RWPE2 (cell line): ENCODE measurements at places on chromosomes 2 and 18.

- no peaks in the 10 kb centered on the region for H3K27me3 ChIP-seq
- no peaks in the 10 kb centered on the region for H3K4me1 ChIP-seq
- no peak overlapping the region for H3K4me3 ChIP-seq
Measured at GRCh38 chr18:70232261-70232660, 26.8 kb upstream of the RTTN start.

GRCh38 chr2:112637289-112637660 lies 8.5 kb upstream of the SLC20A1 start:
- no peak for DNase-seq
- H3K27ac ChIP-seq = no peak overlapping the region
- no peaks in the 10 kb centered on the region for H3K27me3 ChIP-seq
- no peak overlapping the region for H3K4me3 ChIP-seq

DNA sequence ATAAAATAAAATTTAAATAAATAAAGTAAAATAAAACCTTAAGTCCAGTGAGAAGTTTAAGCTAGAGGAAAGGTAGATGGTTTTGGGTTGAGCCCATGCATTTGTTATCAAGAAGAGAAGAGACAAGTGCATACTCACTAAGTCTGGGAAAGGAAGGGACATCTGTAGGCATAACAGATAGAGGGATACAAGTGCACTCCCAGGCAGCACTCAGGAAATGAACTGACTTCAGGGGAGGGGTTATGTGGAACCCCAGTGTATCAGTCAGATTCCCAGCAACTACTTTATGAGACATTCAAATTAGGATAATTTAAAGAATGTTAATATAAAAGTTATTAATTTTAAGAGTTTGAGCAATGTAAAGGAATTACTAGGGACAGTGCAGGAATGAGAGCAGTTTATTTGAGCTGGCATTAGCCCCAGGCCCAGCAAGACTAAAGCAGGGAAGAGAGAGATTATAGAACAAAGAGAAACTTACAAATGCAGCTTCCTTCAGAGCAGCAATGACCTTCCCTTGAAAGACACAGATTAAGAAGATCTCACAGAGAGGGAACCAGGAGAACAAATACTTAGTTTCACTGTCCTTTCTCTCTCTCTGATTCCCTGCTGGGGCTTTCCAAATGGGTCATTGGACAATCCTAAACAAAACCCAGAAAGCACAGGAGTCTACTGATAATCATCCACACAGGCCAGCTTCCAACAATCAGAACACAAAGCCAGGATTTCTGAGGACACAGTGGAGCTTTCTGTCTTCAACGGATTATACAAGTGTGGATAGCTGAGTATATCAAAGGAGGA lies 109.7 kb downstream of the ERBB4 start:
- H3K36me3 ChIP-seq = no peaks in the 10 kb centered on the region
- H3K27ac ChIP-seq = no peak overlapping the region
- H3K4me1 ChIP-seq = no peaks in the 10 kb centered on the region
- H3K27me3 ChIP-seq = no peaks in the 10 kb centered on the region
- no peak for DNase-seq

DNA sequence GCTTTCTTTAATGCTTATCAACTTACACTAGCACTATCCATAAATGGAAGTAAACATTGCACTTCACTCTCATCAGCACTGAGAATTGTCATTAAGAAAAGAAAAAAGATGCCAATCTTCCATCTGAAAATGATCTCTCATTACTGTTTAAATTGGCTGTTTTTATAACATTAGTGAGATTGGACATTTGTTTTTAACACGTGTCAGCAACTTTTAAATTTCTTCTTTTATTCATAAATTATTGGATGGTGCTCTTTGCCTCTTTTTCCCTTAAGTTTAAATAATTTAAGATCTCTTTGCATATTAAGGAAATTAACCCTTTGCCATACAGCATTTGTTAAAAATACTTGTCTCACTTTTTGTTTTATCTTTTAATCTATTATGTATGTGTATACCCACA lies 146.5 kb upstream of the CHST9 start:
- DNase-seq = no peak
- no peaks in the 10 kb centered on the region for H3K4me1 ChIP-seq
- H3K27me3 ChIP-seq = no peaks in the 10 kb centered on the region
- no peak overlapping the region for H3K27ac ChIP-seq

- H3K4me1 ChIP-seq = no peaks in the 10 kb centered on the region
- no peaks in the 10 kb centered on the region for H3K36me3 ChIP-seq
- no peak for DNase-seq
- no peaks in the 10 kb centered on the region for H3K27me3 ChIP-seq
- no peak overlapping the region for H3K4me3 ChIP-seq
Measured at GRCh38 chr2:168920504-168921157, 19.5 kb downstream of the G6PC2 start.

DNA sequence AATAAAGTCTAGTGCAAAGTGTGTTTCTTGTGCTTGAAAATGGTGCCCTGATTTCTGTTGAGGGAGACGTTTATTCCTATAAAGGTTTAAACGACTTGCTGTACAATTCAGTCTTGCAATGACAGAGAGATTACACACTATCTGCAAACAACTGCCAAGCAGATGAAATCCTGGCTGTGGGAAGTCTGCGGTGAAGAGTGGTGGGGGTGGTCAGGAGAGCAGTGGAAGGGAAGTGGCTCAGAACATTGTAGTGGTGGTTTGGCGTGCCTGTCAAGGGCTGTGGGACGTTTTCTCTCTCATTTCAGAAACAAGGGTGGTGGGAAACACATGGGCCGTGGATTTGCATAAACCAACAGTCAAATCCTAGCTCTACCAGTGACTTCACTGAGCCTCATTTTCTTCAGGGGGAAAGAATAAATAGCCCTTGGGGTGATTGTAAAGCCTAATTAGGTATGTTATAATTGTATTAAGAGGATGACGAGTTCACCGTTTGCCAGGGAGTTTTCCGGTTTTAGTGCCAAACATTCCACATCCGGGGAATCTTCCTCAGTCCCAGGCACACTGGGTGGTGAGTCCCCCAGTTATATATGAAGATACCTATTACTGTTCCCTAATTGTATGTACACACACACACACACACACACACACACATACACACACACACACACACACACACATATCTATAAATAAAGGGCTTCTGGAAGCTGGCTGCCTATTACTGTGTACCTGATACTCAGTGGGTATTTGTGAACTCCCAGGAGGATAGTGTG lies 115.0 kb downstream of the SPTBN1 start:
- H3K36me3 ChIP-seq = peaks cover 11% of the 10 kb centered on the region; the same call in 1 of the 2 replicates
- H3K27ac ChIP-seq = peak overlapping the region; percentile 100
- no peaks in the 10 kb centered on the region for H3K27me3 ChIP-seq
- H3K4me3 ChIP-seq = no peak overlapping the region

- no peaks in the 10 kb centered on the region for H3K4me1 ChIP-seq
- no peak overlapping the region for H3K27ac ChIP-seq
- no peaks in the 10 kb centered on the region for H3K36me3 ChIP-seq
- H3K4me3 ChIP-seq = no peak overlapping the region
Measured at GRCh38 chr2:118473241-118473640, 374.2 kb downstream of the EN1 start.

GRCh38 chr2:54591551-54591950 lies 131.9 kb upstream of the EML6 start:
- no peak overlapping the region for H3K4me3 ChIP-seq
- no peak for DNase-seq
- peaks cover 36% of the 10 kb centered on the region for H3K36me3 ChIP-seq
- H3K27me3 ChIP-seq = no peaks in the 10 kb centered on the region
- peaks cover 37% of the 10 kb centered on the region for H3K4me1 ChIP-seq
- H3K27ac ChIP-seq = no peak overlapping the region

DNA sequence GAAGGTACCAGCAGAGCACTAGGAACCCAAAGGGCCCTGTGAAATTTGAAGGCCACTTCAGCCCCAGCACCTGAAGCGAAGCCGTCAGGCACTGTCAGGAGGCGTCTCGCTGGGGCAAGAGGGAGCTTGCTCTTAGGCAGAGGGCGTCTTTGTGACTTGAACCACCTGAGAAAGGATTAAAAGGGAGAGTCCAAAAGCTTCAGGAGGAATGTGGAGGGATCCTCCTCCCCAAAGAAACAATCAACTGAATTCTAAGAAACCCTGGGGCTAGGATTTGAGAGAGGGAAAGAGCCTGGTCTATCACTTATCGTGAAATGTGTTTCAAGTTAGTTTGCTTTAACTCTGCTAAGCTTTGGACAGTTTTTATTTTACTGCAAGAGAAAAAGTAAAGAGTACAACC lies 324.9 kb upstream of the SOX11 start:
- H3K36me3 ChIP-seq = no peaks in the 10 kb centered on the region
- DNase-seq = no peak
- H3K27me3 ChIP-seq = no peaks in the 10 kb centered on the region
- H3K4me1 ChIP-seq = no peaks in the 10 kb centered on the region

DNA sequence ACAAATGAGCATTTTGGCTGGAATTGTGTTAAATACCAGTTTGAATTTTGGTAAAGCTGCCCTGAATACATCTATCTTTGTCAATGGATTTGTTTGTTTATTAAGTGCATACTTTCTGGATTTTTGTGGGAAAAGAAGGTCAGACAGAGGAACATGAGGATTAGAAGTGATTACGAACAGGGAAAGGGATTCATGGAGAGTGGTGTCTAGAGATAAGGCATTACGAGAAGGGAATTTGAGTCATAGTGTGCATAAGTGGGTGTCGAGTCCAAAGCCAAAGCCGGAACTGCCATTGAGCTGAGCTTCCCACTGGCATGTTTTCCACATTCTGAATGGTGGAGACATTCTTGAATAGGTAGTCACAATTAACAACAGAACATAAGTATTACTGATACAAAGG lies 68.9 kb upstream of the EFEMP1 start:
- peak; percentile 85 for DNase-seq
- no peaks in the 10 kb centered on the region for H3K36me3 ChIP-seq
- H3K4me3 ChIP-seq = no peak overlapping the region
- no peaks in the 10 kb centered on the region for H3K27me3 ChIP-seq
- peak overlapping the region; percentile 96 for H3K27ac ChIP-seq
- H3K4me1 ChIP-seq = peaks cover 38% of the 10 kb centered on the region

DNA sequence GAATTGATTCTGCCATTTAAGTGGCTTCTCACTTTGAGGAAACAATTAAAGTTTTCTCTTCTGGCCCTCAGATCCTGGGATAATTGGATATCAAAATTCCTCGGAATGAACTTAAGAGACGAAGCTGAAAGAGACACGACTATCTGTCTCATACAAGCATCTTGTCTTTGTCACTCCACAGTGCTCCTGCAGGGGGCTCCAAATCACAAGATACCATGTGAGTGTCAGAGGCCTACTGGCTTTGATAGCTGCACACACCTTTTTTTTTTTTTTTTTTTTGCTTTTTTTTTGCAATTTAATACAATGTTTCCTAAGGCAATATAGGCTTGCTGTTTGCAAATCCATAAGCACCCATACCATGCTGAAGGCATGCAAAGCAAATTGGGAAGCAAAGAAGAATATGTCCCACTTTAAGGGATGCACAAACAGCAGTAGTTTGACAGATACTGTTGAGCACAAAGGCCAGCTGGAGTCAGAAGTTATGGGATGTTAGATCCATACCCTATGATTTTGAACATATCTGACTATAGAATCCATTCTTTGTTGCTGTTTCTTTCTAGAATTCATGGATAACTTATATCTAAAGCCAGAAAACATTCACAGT lies 109.0 kb upstream of the CBLN2 start:
- no peaks in the 10 kb centered on the region for H3K27me3 ChIP-seq
- H3K27ac ChIP-seq = no peak overlapping the region
- DNase-seq = no peak
- H3K4me1 ChIP-seq = no peaks in the 10 kb centered on the region
- no peaks in the 10 kb centered on the region for H3K36me3 ChIP-seq

- no peak overlapping the region for H3K4me3 ChIP-seq
- peak; percentile 70 for DNase-seq
- H3K36me3 ChIP-seq = peaks cover 24% of the 10 kb centered on the region
- peaks cover 91% of the 10 kb centered on the region for H3K4me1 ChIP-seq
- H3K27ac ChIP-seq = peak overlapping the region; percentile 98
Measured at GRCh38 chr2:172438741-172439508, 11.5 kb downstream of the ITGA6 start.

DNA sequence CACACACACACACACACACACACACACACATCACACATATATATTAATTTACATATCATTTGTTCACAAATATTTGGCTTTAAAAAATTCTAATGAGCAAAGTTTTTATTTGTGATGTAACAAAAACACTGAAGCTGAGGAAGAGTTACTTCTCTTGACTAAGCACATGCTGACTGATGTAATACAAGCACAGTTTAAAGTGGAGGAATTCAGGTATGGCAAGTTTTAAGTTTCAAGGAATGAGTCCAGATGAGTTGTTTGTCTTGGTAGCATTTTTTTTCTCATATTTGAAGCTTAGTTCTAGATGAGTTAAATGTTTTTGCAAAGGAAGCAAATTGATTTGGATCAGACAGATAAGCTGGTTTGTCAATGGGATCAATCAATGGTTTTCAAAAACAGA lies 20.2 kb upstream of the CALCRL start:
- no peak overlapping the region for H3K4me3 ChIP-seq
- H3K27ac ChIP-seq = no peak overlapping the region
- no peaks in the 10 kb centered on the region for H3K27me3 ChIP-seq
- no peaks in the 10 kb centered on the region for H3K36me3 ChIP-seq

DNA sequence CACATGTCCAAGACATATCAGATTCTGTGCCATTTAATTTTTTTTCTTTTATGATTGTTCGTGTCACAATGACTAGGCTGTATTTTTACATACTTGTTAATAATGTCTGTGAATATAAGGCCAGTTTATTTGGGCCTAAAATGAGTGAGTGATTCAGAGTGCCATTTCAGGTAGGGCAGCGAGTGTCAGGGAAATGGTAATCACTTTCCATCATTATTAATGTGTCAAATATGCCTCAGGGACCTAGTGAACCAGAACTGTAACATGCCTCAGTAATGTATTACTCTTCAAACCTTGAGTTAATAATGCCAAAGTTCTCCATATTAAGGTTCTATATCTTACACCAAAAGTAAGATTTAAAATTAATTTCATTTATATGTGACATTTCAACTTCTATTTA lies 8.6 kb downstream of the FAM171B start:
- no peaks in the 10 kb centered on the region for H3K36me3 ChIP-seq
- no peaks in the 10 kb centered on the region for H3K27me3 ChIP-seq
- no peak overlapping the region for H3K4me3 ChIP-seq
- DNase-seq = no peak

GRCh38 chr2:62873603-62874002 lies 168.1 kb downstream of the EHBP1 start:
- no peak overlapping the region for H3K4me3 ChIP-seq
- peaks cover 80% of the 10 kb centered on the region for H3K36me3 ChIP-seq
- no peak for DNase-seq
- H3K27me3 ChIP-seq = no peaks in the 10 kb centered on the region
- H3K27ac ChIP-seq = no peak overlapping the region

GRCh38 chr2:85933753-85934594 lies 45.2 kb upstream of the ST3GAL5 start:
- peak overlapping the region; percentile 55 for H3K27ac ChIP-seq
- H3K4me3 ChIP-seq = no peak overlapping the region
- H3K4me1 ChIP-seq = peaks cover 26% of the 10 kb centered on the region
- no peak for DNase-seq
- no peaks in the 10 kb centered on the region for H3K36me3 ChIP-seq
